ENCODE measurements at places on chromosomes 11 and 22.

GRCh38 chr11:130609121-130610035 lies 160.9 kb downstream of the ADAMTS15 start:
- peak; percentile 93 for DNase-seq

DNA sequence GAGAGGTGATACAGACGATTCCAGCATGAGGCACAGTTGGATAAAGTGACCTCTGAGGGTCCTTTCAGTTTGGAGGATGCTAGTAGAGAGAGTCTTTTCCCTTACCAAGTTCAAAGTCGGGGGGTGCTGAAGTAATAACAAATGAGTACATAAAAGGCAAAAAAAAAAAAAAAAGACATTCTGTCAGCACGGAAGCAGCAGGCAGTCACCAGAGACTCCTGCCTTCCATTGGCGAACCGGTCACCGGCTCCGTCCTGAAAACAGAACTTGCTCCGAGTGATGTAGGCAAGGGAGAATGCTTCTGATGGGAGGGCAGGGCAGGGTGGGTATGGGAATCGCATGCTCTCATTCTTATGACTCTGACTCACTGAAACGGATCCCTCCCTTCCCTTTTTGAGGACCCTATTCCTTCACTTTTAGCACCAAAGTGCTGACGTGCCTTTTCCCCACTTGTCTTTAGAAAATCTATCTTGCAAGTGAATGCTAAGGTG lies 65.9 kb downstream of the PRR5L start:
- DNase-seq = no peak

GRCh38 chr11:57214098-57214417 lies 23.0 kb downstream of the APLNR start:
- no peak for DNase-seq

DNA sequence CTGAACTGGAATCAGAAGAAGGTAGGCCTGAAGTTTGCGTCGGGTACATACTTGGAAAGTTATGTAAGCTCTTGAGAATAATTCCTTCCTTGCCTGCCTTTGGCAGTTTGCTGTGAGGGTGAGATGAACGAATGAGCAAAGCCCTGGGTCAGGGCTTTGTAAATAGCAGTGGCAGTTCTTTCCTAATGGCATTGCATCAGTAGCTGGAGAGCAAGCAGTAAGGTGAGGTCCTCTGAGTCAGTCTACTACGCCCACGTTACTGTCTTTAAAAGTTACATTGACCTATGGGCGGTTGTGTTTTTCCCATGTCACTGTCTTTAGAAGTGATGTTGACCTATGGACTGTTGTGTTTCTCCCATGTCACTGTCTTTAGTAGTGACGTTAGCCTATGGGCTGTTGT lies 179.1 kb upstream of the E2F8 start:
- no peak for DNase-seq

- no peak for DNase-seq
These were observed 16.3 kb downstream of the APOL5 start for GRCh38 chr22:35733791-35734516.

GRCh38 chr11:46649180-46649738 lies 31.9 kb downstream of the ATG13 start:
- DNase-seq = no peak

DNA sequence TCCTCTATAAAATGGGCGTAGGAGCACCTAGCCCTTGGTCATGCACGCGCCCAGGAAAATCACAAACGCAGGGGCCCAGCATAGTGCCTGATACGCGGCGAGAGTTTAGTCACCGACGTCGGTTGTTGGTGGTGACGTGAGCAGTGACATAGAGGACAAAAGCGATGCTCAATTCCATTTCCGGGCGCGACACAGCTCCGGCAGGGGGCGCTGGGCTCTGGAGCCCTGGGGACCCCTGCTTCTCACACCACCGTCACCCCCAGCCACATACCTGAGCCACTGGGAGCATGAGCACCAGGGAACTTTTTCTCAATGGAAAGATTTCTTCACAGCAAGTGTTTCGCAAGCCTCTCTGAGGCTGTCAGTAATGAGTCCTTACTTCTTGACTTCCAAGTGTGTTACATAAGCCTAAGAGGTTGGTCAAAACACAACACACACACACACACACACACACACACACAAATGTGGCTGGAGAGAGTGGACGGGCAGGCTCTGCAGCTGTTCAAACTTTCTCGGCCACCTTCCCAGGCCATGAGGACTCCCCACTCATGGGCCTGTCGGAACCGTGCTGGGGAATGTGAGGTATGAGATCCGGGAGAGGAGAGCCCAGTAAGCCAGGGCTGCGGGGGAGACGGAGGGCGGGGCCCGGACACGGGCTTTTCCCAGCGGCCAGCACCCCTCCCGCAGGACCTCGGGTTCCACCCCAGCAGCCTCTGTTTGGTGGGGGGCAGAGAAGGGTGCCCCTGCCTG lies 36.9 kb upstream of the LINC01488 start:
- no peak for DNase-seq

- DNase-seq = no peak
These were observed 784 bp downstream of the SULT4A1 start for GRCh38 chr22:43861529-43861928.

GRCh38 chr11:64787526-64788320 lies 9.4 kb upstream of the SF1 start:
- DNase-seq = no peak

DNA sequence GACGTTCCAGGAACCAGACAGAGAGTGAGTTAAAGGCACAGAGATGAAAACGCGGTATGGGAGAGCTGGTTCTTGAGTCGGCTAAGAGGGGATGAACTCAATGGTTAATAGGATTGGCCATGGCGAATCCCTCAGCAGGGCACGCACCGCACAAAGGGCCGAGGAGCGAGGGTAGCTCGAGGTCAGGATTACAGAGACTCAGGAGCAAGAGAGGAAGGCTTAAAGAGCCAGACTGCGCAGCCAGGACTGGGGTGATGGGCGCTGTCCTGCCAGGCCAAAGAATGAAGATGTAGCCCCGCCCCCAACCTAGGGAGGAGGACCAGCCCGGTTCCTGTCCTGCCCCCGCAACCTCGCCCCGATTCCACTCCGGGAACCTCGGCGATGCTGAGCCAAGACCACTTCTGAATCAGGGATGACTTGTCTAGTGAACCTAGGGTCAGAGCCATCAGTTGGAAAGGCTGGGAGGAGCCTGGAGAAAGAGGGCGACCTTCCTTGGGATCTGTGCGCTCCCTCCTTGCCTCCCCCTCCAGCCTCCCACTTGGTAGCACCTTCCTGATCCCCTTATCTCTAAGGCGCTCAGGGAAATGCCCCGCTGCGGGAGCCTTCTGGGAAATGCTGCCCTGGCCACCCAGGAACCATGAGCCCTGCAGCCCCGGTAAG lies at the start of gene PLEKHB1:
TSS of gene PLEKHB1 (plus strand) at position 610 of the 660 bp plus-strand sequence. CDS start at position 638, 28 bp downstream.
- DNase-seq = no peak

DNA sequence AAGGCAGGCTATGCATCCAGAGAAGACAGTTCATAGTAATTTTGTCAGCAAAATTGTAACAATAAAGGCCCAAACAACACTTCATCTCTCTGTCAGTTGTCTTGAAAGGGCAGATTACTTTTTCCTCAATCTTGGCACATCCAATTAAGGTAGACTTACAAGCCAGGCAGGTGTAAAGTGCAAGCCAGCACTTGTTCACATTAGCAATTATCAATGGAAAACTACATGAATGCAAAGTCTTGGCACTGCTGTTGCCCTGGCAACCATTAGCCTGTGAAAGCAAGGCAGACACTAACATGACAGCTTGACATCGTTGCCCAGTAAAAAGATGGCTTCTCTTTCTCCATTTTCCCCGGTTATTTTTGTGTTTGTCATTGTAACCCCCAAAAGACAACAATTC lies 677.2 kb upstream of the TENM4 start:
- DNase-seq = no peak

- no peak for DNase-seq
These were observed 134.4 kb downstream of the CSNK2A3 start for GRCh38 chr11:11218629-11218986.

- no peak for DNase-seq
These were observed 385.6 kb upstream of the LRRC4C start for GRCh38 chr11:41845066-41845465.

- DNase-seq = no peak
These were observed 23.9 kb downstream of the NEFH start for GRCh38 chr22:29503811-29504372.

- no peak for DNase-seq
These were observed 31.5 kb downstream of the CYP2R1 start for GRCh38 chr11:14860511-14860910.

DNA sequence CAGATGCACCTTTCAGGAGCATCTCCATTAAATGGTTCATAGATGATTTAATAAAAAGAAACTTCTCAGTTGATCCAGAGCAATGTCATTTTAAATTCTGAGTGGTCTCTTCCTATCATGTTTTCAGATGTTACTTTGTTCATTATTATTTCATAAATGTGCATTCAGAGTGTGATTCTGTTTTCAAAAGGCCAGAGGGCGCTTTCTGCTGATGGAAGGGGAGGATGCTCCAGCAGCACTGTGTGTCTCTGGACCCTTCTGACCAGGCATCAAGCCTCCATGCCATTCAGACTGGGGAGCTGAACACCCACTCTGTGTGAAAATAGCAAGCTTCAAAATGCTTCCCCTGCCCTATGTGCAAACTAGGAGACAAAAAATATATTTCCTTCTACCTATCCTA lies 23.9 kb upstream of the CRTAM start:
- no peak for DNase-seq

GRCh38 chr11:62435846-62436660 lies 17.2 kb downstream of the SCGB1A1 start:
- DNase-seq = no peak

- DNase-seq = peak; percentile 5
These were observed 1411.3 kb downstream of the TBC1D22A start for GRCh38 chr22:48173773-48174160.

DNA sequence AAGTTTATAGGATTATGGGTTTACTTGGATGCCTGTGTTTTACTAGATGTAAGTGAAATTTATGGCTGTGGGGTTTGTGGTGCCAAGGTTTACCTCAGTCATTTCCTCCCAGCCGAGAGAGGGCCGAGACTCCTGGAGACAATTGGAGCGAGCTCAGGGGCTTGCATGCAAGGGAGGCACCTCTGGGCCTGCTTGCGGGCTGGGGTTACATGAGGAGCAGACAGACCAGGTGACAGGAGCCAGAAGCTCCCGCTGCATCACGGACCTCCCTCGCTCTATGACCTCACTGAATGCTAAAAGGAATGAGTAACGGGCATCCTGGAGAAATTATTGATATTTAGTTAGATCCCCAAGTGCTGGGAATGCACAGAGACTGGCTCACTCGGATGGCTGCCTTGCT lies 275.2 kb upstream of the KIRREL3 start:
- DNase-seq = no peak

GRCh38 chr11:21426931-21427330 lies 757.5 kb downstream of the NELL1 start:
- DNase-seq = no peak

DNA sequence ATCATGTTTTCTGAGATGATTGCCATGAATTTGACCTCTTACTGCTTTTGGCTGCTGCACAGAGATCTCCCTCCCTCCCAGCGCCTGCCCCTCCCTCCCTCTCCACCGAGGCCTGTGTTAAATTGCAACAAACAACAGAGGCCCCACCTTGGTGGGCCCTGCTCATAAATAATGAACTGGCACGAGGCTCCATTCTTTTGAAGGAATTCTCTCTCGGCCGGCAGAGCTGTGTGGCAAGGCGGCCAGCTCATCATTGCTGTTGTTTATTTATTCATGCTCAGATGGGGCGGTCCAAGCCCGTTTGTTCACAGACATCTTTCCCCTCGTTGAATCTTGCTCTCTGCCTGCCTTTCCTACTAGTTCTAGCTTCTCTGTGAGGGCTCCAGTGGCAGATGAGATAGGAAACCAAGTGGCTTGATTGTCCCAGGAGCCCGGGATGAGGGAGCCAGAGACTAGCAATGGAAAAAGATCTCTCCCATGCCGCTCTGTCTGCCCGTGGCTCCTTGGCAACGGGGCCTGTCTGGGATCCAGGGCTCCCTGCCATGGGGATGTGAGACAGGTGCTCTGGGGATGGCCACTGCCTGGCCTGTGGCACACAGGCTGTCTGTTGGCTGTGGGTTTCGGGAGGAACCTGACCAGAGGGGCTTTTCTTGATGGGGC lies 192.6 kb downstream of the DSCAML1 start:
- DNase-seq = peak; percentile 27

DNA sequence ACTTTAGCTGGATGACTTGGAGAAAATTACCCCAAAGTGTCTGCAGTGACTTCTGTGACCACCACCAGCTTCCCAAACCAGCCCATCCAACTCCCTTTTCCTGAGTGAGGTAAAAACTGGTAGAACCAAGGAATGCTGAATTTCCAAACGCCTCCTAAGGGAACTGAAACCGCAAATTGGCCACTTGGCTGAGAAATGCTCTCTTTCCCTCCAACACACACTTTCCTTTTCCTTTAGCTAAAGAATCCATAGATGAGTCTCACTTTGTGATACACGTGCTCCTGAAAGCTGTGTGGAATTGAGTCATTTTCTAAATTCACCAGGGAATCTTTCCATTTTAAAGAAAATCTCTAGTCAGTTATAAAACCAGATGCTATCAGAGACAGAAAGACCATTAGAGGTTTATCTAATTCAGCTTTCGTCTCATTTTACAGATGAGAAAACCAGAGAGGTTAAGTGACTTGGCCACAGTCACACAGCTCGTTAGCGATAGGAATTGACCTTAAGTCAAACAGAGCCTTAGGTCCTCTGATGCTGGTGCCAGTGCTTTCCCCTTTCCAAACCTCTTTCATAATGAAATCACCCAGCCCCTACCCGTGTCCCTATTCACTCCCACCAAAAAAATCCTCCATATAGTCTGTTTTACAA lies 137.2 kb downstream of the COMMD9 start:
- no peak for DNase-seq

- DNase-seq = no peak
These were observed 18.4 kb upstream of the TLCD5 start for GRCh38 chr11:120306519-120307242.

DNA sequence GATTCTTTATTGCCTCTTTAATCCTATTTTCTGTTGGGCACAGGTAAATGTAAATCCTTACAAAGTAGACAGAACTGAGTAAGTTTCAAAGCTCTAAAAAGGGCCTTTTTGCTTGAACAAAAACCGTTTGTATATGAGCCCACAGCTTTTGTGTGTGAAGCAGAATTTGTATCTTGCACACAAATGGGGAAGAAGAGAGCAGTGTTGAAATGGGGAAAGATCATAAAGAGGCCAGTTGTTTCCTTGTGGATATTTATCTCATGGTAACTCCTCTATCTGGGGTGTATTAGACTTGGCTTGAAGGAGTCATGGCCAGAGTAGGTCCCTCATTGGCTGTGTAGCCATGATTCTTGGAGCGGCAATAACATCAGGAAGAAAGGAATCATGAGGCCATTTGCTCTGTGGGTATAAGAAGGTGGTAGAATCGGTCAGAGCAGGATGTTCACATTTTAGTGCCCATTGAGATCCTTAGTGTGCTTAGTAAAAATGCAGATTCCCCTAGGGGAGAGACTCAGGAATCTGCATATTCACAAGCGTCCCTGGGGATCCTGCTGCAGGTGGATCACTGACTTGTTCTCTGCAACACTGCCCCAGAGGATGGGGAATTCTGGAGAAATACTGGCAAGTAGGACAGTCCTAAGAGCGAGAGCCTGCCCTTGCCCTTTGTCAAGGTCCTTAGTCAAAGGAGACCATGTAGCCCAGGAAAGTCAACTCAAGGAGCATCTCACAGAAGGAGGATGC lies 126.5 kb downstream of the LDLRAD3 start:
- DNase-seq = no peak
